ENCODE measurements at places on chromosomes 5 and 9.

DNA sequence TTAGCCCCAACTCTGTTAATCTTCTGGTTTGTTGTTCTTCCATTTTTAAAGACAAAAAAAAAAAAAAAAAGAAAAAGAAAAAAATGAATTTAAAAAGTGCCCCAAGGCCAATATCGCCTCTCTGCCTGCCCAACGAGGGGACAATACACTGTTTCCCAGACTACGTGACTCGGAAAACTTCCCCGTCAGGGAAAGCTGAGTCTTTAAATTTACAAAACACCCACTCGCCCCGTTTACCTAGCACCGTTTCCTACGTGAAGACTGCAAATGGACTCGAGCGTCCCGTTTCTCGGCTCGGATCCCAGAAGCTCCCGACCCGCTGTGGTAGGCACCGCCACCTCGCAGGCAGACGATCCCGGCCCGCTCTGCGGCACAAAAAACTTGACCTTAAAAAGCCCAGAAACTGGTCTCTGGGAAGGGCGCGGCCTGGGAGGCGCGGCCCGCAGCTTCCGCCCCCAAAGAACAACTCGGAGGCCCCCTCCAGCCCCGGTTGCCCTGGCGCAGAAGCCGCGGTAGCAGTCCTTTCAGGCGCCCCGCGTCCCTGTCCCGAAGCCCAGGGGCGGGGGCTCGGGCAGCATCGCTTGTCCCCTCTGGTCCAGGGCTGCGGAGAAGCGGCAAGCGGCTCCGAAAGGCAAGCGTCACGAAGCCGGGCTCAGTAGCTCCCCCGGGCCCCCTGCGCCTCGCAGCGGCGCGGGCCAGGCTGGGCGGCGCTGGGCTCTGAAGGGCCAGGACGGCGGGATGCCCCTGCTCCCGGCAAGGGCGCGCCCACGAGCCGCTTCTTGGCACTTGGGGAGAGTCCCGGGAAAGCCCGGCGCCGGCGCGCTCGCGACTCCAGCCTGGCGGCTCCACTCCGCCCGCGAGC is at the start of gene GCNT4:
Gene GCNT4 (minus strand): TSS at position 367 of the 862 bp plus-strand sequence. CDS start 22,521 bp downstream, outside the sequence.
- peak; percentile 57 for DNase-seq

DNA sequence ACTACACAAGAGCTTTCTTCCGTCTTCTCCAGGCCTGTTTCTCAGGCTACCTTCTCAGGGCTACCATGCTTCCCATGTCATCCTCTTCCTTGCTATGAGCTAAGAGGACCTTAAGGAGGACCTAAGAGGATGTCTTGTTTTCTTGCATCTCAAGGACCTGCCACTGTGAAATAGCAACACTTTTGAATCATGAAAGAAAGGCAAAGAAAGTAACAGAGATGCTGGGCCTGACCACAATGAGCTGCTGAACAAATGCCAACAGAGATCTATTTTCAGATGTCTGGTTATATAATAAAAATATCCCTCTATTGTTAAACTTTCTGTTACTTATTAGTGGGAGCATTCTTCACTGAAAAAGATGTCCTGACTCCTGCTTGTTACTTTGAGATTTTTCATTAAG is 36.7 kb upstream of the ANXA1 start:
- DNase-seq = no peak

DNA sequence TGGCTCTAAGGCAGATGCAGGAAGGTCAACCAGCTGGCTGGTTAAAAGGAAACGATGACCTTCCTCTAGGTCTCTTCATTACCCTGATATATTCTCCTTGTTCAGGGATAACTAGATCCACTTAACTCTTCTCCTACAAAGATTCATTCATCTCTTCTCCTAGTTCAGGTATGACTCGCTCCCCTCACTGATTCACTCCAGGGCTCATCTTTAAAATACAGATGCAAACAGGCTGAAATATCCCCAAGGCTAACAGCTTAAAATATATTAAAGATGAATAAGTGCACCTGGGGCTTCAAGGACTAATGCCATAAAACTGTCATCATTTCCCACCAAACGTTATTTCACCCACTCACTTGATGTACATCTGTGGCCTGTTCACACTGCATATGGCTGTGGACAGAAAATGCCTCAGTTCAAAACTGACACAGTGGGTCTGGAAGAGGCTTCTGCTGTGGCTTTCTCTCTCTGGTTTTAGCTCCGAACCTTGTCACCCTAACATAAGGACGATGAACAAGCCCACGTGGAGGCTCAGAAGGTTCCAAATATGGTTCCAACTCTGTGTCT is 366.9 kb downstream of the DEPDC1B start:
- no peak for DNase-seq

- DNase-seq = no peak
These were observed 36.4 kb upstream of the DAPK1 start for GRCh38 chr9:87461256-87461655.

GRCh38 chr5:98846520-98846919 is 73.1 kb downstream of the RGMB start:
- DNase-seq = no peak
